ENCODE measurements at places on chromosomes 2 and 18.

DNA sequence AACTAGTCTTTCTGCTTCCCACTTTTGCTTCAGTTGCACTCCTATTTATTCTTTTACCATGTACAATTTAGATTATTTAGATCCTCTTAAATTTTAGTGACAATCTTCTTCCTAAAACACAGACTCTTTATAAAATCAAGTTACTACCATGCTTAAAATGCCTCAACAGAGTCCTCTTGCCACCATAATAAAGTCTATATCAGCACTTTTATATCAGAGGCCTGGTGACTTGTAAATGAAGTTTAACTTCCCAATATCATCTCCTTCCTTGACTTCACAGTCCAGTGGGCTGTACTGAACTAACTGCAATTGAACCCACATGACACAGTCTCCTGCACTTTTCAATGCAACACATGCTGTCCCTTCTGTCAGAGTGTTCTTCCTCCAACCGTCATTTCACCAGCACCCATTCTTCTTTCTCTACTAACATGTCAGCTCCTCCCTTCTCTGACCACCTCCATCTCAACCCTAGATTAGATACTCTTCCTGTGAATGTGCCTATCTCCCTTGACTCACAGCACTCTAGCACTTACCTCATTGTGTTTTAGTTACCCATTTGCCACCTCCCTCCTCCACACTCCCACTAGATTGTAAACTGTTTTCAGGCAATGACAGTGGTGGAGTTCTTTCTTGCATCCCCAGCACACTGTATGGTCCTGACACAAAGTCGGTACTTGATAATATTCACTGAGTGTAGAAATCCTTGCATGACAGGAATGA is 414.9 kb downstream of the SATB2 start:
- no peak for DNase-seq

GRCh38 chr18:75192899-75193298 is 16.0 kb downstream of the PTGR3 start:
- no peak for DNase-seq

DNA sequence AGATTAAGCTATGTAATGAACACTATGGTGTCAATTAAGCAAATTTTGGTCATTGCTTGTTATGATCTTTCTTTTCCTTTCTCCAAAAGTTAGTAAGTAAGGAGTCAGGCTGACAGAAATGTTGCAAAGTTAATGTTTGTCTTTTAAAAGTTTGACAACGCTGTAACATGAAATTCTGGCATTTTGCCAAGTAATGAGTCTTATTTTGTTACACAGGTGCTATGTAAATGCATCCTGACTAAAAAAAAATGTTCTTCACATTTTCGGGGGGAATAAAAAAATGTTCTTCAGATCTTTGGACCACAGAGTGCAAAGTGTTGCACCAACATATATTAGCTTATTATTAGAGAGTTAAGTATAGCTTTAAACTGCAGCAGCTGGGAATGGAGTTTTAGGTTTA is 54.8 kb upstream of the PROKR1 start:
- no peak for DNase-seq

DNA sequence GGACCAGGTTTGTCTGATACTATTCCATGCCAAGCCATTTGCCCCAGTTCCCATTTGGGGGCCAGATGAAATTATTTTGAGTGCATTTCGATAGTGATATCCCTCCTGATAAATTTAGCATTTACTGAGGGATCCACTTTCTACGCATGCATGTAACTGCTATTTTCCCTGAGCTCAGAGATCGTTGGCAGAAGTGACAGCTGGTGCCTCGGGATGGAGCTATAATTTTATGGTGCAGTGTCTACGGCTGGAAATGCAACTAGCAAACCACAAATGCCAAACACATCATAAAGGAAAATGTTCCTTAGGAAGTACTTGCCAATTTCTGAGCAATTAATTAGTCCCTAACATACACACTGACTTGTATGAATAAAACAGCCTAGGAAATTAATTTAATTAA is 254.8 kb downstream of the SLC8A1 start:
- no peak for DNase-seq

DNA sequence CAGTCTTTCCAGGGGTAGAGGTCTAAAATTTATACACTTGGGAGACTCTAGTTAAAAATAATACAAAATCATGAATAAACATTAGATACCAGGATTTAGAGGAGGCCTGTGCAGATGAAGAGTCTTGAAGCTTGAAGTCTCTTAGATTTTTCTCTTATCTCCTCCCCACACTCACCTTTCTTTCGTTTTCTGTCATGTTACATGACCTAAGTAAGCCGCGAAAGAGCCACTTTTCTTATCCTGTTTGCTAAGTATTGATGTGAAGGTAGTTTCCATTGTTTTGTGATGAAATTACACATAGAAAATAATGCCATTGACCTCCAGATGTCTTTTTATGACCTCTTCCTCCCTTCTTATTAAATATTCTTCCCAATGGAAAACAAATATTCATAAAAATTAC is 367.8 kb downstream of the LRRTM1 start:
- no peak for DNase-seq

GRCh38 chr18:27771571-27771970 is 405.4 kb downstream of the CDH2 start:
- DNase-seq = no peak

DNA sequence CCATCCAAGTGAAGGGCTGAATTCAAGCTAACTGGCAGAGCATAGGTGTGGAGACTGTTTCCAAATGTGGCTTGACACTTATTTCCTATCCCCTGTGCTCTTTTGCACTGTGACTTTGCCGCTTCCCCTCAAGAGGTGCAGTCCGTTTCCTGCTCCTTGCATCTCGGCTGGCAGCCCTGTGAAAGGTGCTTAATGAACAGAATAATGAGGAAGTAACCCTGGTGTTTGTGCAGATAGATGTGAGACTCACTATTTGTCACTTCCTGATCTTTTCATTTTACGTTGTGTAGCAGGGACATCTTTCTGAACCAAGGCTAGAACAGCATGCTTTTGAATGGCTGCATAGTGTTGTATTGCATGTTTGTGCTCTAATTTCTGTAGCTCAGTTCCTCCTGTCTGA is 60.8 kb downstream of the CEP192 start:
- DNase-seq = peak; percentile 48

GRCh38 chr18:43079422-43079821 is 36.1 kb downstream of the RIT2 start:
- no peak for DNase-seq

DNA sequence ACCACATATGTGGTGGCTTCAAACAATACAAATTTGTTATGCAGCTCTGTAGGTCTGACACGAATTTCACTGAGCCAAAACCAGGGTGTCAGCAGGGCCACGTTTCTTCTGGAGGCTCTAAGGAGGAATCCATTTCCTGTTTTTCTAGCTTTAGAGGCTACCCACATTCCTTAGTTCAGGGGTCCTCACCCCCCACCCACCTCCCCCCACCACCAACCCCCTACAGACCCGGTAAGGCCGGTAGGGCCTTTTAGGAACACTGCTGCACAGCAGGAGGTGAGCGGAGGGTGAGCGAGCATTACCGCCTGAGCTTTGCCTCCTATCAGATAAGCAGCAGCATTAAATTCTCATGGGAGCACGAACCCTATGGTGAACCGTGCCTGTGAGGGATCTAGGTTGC is 10.6 kb upstream of the SLC39A10 start:
- no peak for DNase-seq

DNA sequence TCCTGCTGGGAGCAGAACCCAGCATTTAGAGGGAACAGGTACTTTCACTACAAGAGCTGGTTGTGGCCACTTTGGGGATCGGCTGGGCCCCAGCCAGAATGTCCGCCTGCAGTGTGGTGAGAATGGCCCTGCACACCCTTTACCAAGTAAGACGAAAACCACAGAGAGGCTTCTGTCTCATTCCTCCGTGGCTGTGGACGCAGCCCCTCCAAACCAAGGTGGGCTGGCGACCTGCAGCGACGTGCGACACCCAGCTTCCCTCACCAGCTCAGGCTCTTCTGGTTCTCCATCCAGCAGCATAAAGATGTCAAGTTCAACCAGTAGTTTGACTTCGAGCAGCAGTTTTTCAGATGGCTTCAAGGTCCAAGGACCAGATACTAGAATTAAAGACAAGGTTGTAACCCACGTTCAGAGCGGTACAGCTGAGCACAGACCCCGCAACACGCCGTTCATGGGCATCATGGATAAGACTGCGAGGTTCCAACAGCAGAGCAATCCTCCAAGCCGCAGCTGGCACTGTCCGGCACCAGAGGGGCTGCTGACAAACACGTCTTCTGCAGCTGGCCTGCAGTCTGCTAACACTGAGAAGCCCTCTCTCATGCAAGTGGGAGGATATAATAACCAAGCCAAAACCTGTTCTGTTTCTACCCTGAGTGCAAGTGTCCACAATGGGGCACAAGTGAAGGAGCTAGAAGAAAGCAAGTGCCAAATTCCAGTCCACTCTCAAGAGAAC is 56.2 kb downstream of the WDSUB1 start:
- no peak for DNase-seq

DNA sequence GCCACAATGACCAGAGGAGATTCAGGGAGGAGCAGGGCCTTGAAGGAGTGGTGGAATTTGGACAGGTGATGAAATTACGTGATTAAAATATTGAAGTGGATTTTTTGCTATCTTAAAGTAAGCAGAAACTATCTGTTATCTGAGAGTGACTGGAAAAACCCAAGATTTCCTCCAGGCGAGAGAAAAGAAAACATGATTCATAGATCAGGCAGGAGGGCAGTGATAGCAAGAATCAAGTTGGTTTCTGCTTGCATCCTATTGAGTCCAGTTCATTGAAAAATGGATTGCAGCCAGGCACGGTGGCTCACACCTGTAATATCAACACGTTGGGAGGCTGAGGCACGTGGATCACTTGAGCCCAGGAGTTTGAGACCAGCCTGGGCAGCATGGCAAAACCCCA is 127.8 kb downstream of the NXPH2 start:
- no peak for DNase-seq

DNA sequence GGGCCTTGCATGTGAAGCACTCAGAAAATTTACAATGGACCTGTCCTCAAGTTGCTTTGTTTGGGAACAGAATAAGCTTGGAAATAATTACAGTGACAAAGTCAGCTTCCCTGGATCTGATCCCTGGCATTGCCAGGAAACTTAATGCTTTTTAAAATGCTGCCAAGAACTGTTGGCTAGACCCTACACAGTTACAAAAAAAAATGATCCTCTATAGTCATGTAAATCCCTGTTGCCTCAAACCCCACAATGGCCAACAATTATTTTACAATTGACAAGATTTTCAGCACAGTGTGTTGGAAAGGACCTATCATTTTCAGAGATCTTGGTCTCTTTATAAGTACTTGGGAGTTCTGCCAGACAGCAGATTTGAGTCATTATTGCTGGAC is 470.4 kb upstream of the ACVR2A start:
- no peak for DNase-seq

DNA sequence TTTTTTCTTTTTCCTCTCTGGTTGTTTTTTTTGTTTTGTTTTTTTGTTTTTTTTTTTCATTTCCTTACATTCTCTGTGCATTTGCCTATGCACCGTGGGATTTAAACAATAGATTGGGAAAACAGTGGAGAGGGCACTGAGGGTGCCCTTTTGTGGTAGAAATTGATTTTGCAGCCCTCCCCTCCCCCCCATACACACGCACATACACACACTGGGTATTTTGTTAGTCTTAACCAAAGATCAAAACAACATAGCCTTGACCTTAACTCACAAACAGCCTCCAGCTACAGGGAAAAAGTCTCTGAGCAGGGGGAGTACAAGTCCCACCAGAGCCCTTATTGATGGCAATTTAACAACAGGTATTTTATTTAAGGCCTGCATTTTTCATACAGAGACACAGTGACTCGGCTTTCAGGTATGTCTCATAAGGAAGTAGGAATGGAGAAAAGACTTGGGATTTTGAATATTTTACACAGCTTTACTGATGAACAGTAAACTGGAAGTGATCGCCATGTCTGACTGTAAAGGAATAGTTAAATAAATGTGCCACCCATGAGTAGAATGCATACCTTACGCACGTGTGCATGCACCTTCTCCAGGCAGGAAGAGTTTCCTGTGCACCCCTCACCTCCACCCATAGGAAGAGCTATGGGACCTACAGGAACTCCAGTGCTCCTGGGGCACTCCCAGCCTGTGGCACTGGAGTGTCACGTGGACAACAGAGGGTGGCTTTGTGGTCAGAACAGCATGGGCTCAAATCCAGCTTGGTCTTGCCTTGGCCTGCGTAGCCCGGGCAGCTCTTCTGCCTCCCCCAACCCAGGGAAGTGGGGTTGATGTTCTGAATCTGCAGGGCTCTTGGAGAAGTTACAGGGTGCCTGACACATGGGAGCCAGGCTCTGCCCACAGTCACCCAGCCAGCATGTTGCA is 266.4 kb downstream of the ANAPC1 start:
- DNase-seq = peak; percentile 33

- no peak for DNase-seq
Measured at GRCh38 chr18:63090334-63090733, 229.2 kb downstream of the BCL2 start.

- DNase-seq = no peak
Measured at GRCh38 chr18:1147730-1148129, 243.1 kb downstream of the ADCYAP1 start.

DNA sequence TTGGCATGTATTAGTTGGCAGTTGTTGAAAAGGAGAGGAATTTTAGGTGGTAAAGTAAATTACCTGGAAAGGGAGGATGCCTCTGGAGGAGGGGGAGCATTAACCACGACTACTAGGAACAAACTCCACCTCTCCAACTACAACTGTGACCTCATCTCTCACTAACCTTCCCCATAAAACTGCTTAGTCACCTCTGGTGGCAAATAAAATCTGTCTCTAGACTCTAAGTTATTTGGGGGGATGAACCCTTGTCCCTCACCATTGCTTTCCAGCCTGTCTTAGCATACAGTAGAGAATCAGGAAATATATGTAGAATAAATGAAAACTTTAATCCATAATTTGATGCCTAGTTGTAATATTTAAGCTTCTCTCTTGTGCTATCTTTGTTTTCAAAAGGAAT is 27.6 kb upstream of the MYO1B start:
- peak; percentile 48 for DNase-seq

- no peak for DNase-seq
Measured at GRCh38 chr2:18980786-18981430, 377.5 kb downstream of the OSR1 start.

DNA sequence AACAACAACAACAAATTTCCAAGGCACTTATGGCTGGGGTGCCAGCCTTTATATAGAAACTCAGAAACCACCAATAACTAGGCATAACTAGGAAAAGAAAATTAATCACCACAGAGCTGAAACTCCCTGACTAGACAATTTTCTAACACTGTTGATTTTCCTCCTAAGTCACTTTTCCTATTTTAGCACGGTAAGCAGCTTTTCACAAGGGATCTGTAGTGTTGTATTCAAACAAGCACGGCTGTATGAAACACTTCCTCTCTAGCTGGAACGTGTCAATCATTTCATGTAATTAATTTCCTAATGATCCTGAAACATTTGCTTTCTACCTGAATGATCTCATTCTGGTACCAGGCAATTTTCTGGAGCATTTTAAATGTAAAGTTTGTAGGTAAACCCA is 645.0 kb downstream of the IRS1 start:
- DNase-seq = peak; percentile 24
